ENCODE measurements at places on chromosomes 5 and 9.
A peak's percentile ranks its signal among the peaks of the same experiment; 100 is the strongest.

- no peaks in the 10 kb centered on the region for H3K4me1 ChIP-seq
- H3K27me3 ChIP-seq = peaks cover 11% of the 10 kb centered on the region
- H3K27ac ChIP-seq = no peak overlapping the region
- no peak overlapping the region for H3K4me3 ChIP-seq
- no peak for DNase-seq
These were observed 226.5 kb downstream of the GABBR2 start for GRCh38 chr9:98482226-98482625.

DNA sequence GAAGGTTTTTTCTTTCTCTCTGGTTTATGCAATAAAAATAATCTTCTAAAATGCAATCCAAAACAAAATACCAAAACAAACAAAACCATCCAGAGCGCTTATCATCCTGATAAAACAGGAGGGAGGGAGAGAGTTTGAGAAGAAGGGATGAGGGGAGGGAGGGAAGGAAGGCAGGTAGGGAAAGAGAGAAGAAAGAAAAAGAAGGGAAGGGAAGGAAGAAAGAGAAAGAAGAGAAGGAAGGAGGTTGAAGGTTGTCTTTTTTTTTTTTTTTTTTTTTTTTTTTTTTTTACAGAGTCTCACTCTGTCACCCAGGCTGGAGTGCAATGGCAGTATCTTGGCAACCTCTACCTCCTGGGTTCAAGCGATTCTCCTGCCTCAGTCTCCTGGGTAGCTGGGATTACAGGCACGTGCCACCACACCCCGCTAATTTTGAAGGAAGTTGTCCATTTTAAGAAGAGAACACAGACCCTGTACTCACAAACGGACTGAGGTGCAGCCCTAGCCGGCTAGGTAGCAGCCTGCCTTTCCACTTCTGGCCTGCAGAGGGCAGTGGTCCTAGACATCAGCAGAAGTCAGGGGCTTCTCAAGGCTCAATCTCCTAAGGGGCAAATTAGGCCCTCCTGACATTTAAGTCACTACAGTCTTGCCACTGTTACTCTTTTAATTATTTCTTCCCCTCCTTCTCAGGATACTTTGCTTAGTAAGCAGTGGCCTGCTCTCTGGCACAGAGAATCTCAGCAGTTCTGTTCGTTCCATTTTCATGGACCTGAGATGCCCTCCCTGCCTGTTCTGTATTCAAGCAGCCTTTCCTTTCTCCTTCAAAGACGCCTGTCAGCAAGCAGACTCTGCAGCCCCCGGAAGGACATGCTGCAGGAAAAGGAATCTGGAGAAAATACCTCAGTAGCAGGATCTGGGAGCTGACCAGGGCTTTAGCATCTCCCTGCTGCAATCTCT, 76.4 kb downstream of the EPB41L4B start:
- H3K27me3 ChIP-seq = peaks cover 23% of the 10 kb centered on the region
- no peak overlapping the region for H3K27ac ChIP-seq
- H3K4me3 ChIP-seq = no peak overlapping the region
- DNase-seq = peak; percentile 57
- H3K36me3 ChIP-seq = no peaks in the 10 kb centered on the region
- peaks cover 2% of the 10 kb centered on the region for H3K4me1 ChIP-seq

GRCh38 chr9:2559192-2560152, 62.1 kb upstream of the VLDLR start:
- no peak overlapping the region for H3K4me3 ChIP-seq
- no peak overlapping the region for H3K27ac ChIP-seq
- H3K27me3 ChIP-seq = peaks cover 4% of the 10 kb centered on the region
- no peaks in the 10 kb centered on the region for H3K36me3 ChIP-seq

DNA sequence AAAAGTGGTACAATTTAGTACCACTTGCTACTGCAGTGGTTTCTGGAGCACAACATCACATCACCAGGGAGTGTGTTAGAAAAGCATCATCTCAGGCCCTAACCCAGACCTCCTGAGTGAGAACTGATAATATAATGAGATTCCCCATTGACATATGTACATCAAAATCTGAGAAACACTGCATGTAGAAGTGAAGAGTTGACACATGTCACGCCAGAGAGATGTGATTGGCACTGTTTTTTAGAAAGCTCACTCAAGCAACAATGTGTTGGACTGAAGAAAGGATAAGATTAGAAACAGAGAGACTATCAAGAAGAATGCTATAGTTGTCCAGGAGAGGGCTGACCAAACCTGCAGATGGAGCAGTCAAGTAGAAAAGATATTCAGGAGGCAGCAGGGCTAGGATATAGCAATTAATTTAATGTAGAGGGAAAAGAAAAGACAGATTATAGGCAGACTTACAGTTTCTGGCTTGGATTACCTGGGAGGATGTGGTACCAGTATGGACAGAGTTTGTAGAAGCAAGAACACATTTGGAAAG, 324.4 kb upstream of the ADAMTSL1 start:
- H3K27me3 ChIP-seq = no peaks in the 10 kb centered on the region
- no peaks in the 10 kb centered on the region for H3K4me1 ChIP-seq
- no peaks in the 10 kb centered on the region for H3K36me3 ChIP-seq
- no peak for DNase-seq
- no peak overlapping the region for H3K27ac ChIP-seq
- H3K4me3 ChIP-seq = no peak overlapping the region

DNA sequence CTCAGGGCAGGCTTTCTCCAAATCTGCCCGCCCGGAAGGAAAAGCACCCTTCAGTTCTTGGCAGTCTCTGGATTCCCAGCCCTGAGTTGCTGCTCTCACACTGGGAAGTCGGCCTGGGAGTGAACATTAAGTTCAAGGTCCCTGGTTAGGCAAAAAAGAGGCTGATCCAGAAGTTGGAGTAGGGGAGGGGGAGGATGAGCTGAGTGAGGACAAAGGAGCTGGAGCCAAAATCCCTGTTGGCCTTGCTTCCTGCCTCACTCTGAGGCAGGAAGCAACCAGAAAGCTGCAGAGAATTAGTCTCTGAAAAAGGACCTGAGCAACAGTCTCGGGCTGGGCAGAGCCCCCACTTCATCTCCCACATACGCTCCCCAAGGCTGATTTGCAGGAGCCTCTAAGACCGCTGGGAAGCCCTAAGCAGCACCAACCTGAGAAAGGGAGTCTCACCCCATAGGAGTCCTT, 15.0 kb upstream of the RPS14 start:
- H3K27ac ChIP-seq = no peak overlapping the region
- DNase-seq = no peak
- H3K4me1 ChIP-seq = peaks cover 3% of the 10 kb centered on the region
- H3K27me3 ChIP-seq = no peaks in the 10 kb centered on the region

DNA sequence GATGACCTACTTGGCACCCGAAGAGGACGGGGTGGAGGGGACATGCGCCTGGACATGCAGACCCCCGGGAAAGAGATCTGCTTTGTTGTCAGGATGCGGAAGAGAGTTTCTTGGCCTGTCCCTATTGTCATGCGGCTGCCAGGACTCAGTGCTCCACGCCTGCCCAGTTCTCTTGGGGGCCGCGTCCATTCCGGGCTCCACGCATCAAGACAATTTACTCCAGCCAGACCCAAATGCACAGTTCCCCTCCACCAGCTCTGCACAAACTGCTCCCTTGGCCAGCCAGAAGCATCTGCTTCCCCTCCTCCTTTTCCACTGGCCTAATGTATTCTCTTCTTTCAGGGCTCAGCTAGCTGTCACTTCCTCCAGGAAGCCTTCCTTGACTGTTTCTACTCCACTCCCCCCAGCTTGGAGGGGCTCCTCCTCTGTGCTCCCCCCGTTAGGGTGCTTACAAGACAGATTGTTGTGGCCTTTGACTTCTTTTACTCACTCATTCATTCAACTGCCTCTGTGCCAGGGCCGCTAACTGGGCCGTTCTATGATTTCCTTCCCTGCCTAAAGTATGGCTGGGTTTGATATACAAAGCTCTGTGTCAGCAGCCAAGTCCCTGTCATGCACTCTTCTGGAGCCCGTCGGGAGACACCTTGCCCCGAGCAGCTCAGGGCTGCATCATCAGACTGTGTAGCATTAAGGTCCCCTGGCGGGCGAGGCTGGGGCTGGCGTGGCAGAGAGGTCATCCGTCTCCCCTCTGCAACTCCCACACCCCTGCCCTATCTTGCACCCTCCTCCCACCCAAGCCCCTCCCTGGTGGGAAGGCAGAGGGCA, 6.6 kb downstream of the FIBCD1 start:
- no peak overlapping the region for H3K27ac ChIP-seq
- H3K36me3 ChIP-seq = no peaks in the 10 kb centered on the region
- H3K4me1 ChIP-seq = no peaks in the 10 kb centered on the region
- H3K4me3 ChIP-seq = no peak overlapping the region
- no peak for DNase-seq
- peaks cover 51% of the 10 kb centered on the region for H3K27me3 ChIP-seq

DNA sequence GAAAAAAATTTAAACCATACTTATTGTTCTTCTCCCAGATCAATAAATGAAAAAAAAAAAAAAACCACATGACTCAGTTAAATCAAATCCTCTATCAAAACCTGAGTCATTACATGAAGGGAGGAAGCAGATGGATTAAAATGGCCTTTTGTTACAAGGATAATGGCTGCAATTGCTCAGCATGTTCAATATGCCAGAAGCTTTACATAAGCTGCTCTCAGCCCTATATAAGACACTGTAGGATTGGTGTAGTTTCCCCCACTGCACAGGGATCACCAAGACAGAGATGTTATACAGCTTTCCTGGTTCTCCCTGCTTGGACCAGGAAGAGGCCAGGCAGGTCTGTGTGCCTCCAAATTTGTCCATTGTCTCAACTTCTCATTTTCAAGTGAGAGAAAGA, 101.6 kb upstream of the MAP1B start:
- H3K36me3 ChIP-seq = no peaks in the 10 kb centered on the region
- peaks cover 22% of the 10 kb centered on the region for H3K27me3 ChIP-seq
- H3K27ac ChIP-seq = no peak overlapping the region
- no peak overlapping the region for H3K4me3 ChIP-seq
- DNase-seq = no peak
- H3K4me1 ChIP-seq = no peaks in the 10 kb centered on the region

- H3K4me1 ChIP-seq = peaks cover 39% of the 10 kb centered on the region
- H3K27ac ChIP-seq = no peak overlapping the region
- no peak overlapping the region for H3K4me3 ChIP-seq
- H3K27me3 ChIP-seq = peaks cover 3% of the 10 kb centered on the region
- no peak for DNase-seq
These were observed 8.6 kb upstream of the GLIS3 start for GRCh38 chr9:4308482-4308881.

DNA sequence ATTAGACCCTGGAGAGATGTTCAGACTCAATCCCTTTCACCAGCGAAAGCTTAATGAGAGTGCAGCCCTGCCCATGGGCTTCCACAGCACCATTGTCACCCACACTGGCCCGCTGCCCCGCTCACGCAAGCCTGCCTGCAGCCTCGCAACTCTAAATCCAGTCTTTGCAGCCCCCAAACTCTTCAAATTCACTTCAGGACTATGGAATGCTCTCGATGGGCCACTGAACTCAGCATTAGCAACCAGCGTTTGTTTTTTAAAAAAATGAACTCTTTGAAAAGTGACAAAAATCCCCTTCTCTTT, 17.1 kb downstream of the DCANP1 start:
- no peaks in the 10 kb centered on the region for H3K36me3 ChIP-seq
- no peak for DNase-seq
- no peak overlapping the region for H3K4me3 ChIP-seq
- no peak overlapping the region for H3K27ac ChIP-seq
- H3K27me3 ChIP-seq = peaks cover 8% of the 10 kb centered on the region
- H3K4me1 ChIP-seq = peaks cover 3% of the 10 kb centered on the region

DNA sequence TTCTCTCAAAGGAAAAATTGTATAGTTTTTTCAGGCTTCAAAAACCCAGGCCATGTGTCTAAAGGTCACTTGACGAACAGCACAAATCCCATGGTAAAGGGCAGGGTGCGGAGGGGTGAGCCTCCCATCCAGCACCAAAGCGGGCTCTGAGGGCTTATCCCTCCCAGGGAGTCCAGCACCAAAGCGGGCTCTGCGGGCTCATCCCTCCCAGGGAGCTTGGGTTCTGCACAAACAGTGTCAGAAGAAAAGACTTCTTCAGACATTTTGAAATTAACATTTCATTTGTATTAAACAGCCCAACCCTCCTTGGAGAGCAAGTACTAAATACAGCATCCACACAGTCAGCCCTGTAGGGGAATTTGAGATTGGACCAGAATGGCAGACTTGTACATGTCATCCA, 43.0 kb upstream of the CLPTM1L start:
- H3K4me3 ChIP-seq = no peak overlapping the region
- no peak for DNase-seq
- no peaks in the 10 kb centered on the region for H3K36me3 ChIP-seq
- no peak overlapping the region for H3K27ac ChIP-seq

All from activated naive CD8-positive, alpha-beta T cell treated with anti-CD3 and anti-CD28 coated beads for 36 hours (primary cell).